ENCODE measurements at places on chromosomes 5 and 9.

GRCh38 chr9:127818574-127818973, 15.9 kb downstream of the FPGS start:
- no peak for DNase-seq

GRCh38 chr5:103364074-103364473, 105.5 kb downstream of the MACIR start:
- no peak for DNase-seq

- no peak for DNase-seq
Measured at GRCh38 chr9:126702151-126703001, 88.6 kb downstream of the LMX1B start.

DNA sequence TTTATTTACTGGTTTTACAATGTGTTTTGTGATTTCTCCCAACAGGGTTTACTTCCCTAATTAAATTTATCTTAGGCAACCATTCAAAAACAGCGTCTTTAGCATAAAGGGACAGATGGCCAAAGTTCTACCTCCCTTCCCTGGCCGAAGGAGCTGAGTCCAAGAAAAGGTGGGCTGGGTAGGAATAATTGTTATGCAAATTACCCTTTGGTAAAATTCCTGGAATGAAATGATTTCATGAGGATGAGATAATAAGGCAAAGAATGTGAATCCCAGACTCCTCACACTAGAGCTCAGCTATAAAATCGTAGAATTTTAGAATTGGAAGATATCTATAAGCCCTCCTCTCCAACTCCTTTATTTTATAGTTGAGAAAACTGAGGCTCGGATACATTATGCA, 119.6 kb downstream of the SGCD start:
- DNase-seq, result no peak

GRCh38 chr5:163439092-163439425, 1.7 kb downstream of the CCNG1 start:
- DNase-seq, result no peak

- no peak for DNase-seq
Measured at GRCh38 chr5:160507221-160507721, 85.6 kb downstream of the PTTG1 start.

DNA sequence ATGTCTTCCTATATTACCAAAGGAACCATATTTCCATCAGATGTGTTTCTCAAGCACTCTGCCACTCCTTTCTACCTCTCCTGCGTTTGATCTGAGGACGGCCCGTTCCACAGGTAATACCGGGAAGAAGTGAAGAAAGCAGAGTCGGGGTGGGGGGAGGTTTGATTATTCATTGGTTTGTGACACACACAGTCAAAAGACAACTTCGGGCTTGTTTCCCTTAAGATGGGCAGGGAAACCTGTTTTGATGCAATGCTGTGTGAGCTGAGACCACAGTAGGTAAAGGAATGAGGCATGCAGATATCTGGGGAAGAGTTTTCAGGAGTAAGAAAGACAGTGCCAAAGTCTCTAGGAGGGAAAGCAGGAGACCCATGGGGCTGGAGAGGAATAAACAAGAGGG, 54.0 kb downstream of the BOD1 start:
- DNase-seq, result no peak

- DNase-seq, result no peak
Measured at GRCh38 chr5:116554764-116555163, 19.9 kb downstream of the SEMA6A start.

GRCh38 chr5:33608344-33609041, 167.7 kb downstream of the TARS1 start:
- DNase-seq, result no peak

DNA sequence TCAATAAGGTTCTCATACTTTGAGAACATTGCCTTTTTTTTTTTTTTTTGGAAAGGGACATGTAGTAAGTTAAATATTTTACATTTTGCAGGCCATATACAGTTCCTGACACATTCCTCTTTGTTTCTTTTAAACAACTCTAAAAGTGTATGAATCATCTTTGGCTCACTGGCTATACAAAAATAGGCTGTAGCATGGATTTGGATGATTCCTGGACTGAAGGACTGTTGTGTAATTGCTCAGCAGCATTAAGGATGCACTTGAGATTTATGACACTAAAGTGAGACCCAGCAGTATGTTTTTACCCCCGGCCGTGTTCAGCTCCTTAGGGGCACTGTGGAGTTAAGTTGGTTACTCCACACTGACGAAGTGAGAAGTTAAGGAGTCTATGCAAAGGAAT, 41.3 kb downstream of the VPS13A start:
- DNase-seq, result no peak

DNA sequence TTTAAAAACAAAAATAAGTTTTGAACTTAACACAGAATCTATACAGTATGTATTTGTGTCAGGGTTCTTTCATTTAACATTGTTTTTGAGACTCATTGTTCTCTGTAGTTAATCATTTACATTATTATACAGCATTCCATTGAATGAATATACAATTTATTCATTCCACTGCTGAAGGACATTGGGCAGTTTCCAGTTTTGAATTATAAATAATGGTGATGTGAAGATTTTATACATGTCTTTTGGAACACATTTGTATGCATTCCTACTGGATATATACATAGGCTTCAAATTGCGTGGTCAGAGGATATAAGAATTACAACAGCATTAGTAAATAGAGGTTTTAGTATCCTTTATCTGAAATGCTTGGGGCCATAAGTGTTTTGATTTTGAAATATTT, 72.0 kb downstream of the CEP120 start:
- DNase-seq, result no peak

DNA sequence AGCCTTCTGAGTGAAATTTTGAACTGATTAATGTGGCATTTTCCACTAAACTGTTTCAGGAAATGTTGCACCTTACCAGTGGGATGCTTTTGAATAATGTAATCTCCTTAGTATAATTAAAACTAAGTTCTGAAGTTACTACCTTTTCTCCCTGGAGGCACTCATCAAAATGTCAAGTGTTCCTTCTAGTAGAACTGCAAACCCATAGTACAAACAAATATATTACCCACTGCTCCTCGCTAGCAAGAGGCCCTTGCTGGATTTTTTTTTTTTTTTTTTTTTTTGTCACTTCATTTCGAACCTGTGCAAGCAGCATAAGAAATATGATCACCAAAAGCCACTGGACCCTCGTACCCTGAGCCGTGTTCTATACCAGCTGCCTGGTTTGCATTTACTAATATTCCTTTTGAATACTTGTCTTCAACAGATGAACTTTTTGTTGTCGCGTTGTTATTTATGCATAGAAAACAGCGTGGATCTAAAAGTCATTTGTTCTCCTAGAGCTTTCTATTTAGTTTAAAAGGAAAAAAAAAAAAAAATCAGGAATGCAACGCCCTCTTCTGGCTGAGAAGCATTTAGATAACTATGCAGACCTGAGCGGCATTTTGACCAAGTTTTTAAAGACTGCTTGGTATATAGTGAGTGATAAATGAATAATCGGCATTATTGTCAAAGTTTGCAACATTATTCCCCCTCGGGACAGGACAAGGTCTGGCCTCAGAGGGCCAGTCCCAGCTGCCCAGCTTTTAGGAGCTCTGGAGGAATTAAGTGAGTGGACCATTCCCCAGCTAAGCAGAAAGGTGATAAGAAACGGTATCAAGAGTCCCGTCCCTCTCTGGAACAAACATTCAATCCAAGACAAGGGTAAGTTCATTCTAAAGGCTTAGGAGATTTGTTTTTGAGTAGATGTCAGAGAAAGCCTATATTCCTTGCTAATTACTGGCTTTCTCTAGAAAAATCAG, 162.5 kb upstream of the KIF2A start:
- peak; percentile 16 for DNase-seq

- no peak for DNase-seq
Measured at GRCh38 chr9:277601-278295, 63.1 kb downstream of the DOCK8 start.

- no peak for DNase-seq
Measured at GRCh38 chr5:110686270-110686669, 40.2 kb downstream of the TMEM232 start.

- DNase-seq, result no peak
Measured at GRCh38 chr9:134515026-134515821, 126.4 kb upstream of the COL5A1 start.

DNA sequence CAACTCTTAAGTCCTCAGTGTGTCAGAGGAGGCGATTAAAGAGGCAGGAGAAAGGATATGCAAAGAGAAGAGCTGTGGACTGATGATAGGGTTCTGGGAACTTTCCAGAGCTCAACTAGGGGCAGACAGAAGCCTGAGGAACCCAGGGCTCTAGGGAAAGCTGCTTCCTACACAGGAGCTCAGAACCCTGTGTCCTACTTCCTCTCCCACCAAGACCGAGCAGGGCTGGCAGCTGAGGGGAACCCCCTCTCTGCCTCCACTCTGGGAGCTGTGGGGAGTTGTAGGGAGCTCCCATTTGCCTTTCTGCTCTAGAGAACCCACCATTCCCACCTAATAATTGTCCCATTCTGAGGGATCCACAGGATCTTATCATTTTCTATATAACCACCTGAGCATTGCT, 674.3 kb downstream of the ACTL7B start:
- DNase-seq, result no peak

GRCh38 chr5:111626473-111627148, 114.3 kb upstream of the STARD4 start:
- DNase-seq, result no peak

DNA sequence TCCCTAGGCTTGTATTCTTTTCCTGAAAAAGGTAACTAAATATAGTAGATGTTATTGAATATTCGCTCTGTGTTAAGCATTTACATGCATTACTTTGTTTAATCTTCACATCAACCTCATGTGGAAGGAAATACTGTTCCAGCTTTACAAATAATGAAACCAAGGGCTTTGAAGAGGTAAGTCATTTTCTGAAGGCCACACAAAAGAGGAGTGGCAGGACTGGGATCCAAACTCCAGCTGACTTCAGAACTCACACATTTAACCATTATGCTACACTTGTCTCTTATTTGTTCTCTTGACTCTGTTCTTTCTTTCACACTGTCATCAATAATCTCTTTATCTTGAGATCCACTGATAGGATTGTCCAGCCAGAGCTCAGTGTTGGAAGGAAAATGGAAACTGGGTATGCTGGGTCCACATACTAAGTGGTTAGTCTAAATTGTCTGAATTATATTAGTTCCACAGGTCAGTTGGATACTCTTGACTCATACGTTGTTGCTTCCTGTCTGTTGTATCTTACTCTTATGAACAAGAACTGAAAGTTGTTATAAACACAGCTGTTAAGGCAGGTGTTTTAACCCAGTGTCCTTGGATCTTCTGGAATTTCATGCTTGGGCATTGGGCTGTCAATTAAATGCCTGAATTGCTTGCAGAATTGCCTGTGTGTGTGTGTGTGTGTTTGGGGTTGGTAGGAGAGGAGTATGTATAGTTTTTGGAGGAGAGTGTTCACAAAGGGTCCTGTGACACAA, 65.6 kb downstream of the TLE4 start:
- no peak for DNase-seq
